Right ventricle myocardium superior (tissue), 1 donor: ENCODE measurements at places on chromosomes 5 and 9.

GRCh38 chr9:131976157-131977108 lies 103.2 kb downstream of the MED27 start:
- no peak for DNase-seq

DNA sequence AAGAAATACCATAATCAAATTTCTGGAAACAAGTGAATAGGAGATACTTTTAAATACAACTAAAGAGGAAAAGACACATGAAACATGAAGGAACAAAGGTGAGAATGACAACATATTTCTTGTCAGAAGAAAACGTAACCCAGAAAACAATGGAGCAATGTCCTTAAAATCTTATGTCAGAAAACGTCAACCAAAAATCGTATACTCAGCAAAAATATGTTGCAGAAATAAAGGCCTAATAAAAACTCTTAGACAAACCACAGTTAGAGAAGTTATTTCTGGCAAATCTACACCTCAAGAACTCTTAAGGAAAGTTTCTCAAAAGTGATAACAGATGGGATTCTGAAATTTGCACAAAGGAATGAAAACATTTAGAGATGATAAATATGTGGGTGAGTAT lies 66.3 kb upstream of the FBXL7 start:
- no peak for DNase-seq

DNA sequence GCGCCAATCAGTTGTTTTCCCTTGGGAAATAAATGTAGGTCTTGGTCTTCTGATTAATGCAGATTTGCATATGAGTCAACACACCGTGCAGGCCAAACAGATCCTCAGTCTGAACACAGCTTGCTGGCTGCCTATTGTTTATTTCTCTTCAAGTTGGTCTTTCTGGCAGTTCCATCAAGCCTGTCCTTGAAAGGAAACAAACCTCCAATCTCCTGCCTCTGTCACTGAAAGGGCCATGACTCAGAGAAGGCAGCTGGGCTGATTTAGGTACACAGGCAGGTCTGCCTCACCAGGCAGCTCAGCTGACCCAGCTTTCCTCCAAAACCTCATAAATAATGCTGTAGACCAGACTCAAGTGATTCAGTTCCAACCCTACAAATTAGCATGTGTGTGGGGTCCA lies 175.9 kb downstream of the MAN2A1 start:
- no peak for DNase-seq

GRCh38 chr9:137696136-137696925 lies 77.5 kb downstream of the EHMT1 start:
- no peak for DNase-seq

GRCh38 chr9:97506306-97506705 lies 4.8 kb downstream of the TMOD1 start:
- DNase-seq, result no peak

GRCh38 chr5:80215523-80215922 lies 40.3 kb downstream of the SERINC5 start:
- no peak for DNase-seq

DNA sequence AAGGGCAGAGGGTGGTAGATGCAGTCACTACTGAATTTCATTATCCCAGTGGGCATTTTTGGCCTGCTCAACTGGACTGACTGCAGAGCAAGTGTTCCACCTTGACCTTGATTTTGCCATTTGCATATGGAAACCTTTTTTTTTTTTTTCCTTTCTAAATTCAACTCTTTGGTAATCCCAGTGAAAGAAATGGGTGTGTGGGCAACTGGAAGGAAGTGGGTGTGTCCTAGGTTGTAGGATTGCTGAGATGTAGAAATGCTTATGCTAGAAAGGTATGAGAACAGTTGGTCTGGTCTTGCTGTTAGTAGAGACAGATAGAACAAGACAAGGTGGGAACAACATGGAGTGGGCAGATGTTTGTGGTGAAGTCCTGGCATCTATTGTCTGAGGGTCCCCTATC lies 7.8 kb upstream of the IL12B start:
- DNase-seq, result no peak

GRCh38 chr5:435961-436640 lies 6.9 kb upstream of the EXOC3 start:
- no peak for DNase-seq

DNA sequence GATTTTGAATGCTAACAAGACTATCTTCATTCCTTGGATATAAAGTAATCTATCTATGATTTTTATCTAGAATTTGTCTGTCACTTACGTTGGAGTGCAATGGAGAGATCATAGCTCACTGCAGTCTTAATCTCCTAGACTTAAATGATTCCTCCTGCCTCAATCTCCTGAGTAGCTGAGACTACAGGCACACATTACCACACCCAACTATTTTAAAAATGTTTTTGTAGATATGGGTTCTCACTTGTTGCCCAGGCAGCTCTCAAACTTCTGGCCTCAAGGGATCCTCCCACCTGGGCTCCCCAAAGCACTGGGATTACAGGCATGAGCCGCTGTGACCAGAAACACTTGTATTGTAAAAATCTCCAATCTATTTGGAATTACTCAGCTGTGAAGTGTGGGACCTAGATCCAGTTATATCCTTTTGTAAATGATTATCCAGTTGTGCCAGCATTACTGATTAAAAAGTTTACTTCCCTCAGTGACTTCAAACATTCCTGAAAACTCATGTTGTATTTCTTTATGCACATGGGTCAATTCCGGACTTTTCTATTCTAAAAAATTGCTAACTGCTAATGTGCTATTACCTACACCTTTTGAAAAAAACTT lies 1793.8 kb upstream of the WWC1 start:
- no peak for DNase-seq

- DNase-seq, result no peak
Measured at GRCh38 chr5:18764161-18764560, 1129.9 kb downstream of the TAF11L14 start.

DNA sequence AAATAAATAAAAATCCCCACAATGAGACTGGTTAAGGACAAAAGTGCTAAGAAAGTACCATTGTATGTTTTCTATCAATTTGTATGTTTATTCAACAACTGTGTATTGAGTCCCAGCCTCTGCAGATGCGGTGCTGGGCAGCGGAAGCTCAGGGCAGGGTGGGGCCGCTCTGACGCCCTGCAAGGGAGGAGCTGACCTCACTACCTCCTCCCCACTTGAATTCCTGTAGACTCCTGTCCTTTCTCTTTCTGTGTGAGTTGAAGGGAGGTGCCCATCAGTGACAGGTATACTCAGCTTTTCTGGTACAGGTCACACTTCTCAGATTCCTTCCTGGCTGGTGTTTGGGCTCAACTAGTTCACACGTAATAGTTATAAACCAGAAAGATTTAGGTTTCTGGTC lies 27.0 kb downstream of the ANGPTL2 start:
- no peak for DNase-seq

- no peak for DNase-seq
Measured at GRCh38 chr9:109475526-109475925, 22.6 kb downstream of the PTPN3 start.

GRCh38 chr5:156414391-156414790 lies 87.4 kb downstream of the SGCD start:
- no peak for DNase-seq

DNA sequence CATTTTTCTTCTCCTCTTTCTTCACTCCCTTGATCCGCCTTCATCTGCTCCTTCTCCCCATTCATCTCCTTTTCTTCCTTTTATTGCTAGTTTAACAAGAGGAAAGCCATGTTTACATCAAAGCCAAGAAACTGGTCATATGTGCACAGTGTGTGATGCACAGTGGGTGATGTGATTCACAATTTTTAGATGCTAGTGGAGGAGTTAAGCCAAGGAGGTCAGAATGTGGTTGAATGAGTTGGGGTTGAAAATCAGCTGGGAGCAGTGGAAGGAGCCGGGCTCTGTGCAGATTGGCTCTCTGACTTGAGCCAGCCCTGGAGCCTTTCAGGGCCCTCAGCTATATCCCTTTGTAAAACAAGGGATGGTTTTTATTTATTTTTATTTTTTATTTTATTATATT lies 7.3 kb downstream of the ACER2 start:
- no peak for DNase-seq

- no peak for DNase-seq
Measured at GRCh38 chr5:65113771-65114170, 345.0 kb downstream of the CWC27 start.

DNA sequence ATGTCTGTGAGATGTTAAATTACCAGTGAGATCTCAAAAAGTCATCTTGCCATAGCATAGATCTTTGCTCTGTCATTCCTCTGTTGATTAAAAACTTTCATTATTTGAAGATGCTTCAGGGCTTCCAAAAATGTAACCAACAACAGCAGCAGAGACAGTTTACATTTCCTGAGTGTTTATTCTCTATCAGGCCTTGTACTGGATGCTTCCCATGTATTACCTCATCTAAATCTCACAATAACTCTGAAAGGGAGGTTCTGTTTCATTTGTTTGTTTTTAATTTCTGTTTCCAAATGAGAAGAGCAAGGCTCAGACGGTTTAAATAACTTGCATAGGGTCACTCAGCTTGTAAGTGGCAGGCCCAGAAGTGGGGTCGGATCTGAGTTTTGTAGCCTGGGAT lies 45.2 kb downstream of the MRRF start:
- no peak for DNase-seq

- DNase-seq, result no peak
Measured at GRCh38 chr5:159902444-159903121, 13.7 kb upstream of the ADRA1B start.

DNA sequence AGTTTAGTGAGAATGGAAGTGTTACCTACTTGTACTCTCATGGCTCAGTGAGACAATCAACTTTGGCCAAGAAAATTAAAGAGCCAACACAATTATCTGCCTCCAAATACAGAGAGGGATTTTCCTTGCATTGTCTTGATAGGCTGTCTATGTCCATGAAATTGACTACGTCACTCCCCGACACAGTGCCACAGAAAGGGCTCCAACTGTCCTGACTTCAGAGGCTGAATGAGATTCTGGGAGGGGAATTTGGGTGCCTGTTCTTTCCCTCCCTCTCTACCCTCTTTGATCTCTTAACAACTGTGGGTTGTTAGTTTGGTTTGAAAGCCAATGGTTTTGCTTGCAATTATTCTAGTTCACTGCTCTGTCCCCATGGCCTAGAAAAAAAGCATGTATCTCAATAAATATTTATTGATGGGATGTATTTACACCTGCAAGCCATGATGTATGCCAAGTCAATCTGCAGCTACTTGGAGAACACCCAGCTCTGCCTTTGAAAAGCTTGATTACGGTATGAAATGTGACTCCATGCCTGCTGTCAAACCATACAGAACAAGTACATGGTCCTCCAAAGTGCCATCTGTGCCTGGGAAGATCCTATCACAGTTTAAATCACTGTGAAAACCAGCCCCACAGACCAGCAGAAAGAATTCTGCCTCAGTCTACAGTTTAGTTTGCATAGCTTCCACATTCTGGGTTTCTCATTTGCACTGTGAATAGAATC lies 37.3 kb downstream of the CAPSL start:
- DNase-seq, result no peak

- DNase-seq, result no peak
Measured at GRCh38 chr5:171673328-171673727, 112.3 kb upstream of the SMIM23 start.

GRCh38 chr5:143985832-143986515 lies 174.0 kb downstream of the HMHB1 start:
- no peak for DNase-seq

- peak; percentile 32 for DNase-seq
Measured at GRCh38 chr5:179307013-179307800, 38.1 kb downstream of the ADAMTS2 start.

DNA sequence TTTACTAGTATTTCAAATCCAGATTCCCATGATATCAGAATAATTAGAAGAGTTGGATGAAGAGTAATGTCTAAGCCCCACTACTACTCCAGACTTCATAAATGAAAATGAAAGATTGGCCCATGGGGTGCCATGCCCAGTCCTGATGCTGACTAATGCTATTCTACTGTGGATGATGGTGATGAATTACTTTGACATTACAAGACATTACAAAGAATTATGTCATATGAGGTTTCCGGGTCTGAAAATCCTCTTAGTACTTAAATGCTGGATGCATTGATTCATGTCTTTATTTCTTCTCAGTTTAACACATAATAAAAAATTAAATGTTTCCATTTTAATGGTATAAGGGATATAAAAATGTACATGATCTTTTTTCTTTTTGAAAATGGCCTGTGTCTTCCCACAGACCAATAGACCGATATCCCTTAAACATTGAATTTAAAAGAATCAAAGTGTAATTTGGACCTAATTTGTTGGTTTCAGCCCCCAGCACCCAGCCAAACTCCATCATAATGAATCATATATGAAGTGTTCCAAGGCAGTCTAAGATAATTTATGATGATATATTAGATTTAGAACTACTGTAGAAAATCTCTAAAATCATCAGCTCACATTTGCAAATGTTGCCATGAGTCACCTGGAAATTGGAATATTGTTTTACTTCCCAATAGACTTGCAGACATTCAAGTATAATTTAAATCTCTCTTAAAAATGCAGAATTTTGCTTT lies 223.6 kb upstream of the SGCD start:
- DNase-seq, result no peak
